ENCODE measurements at places on chromosomes 1 and 21.
A peak's percentile ranks its signal among the peaks of the same experiment; 100 is the strongest.

DNA sequence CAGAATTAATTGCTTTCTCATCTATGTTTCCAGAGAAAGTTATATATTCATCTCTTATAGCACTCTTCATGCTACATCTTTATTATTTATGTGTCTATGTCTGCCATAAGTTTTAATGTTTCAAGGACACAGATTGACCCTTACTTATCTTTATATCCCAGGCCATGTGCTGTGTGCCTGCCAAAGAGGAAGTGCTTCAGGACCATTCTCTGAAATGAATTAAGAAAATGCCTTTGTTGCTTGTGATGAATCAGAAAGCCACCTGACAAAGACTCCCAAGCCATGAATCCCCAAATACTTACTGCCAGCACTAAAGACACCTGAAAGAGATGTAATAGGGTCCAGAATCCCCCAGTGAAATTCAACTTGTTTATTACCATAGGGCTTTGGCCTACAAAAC is 342.1 kb upstream of the C1orf87 start:
- DNase-seq: no peak

- DNase-seq: no peak
These were observed 6.9 kb downstream of the DTL start for GRCh38 chr1:212042436-212042835.

DNA sequence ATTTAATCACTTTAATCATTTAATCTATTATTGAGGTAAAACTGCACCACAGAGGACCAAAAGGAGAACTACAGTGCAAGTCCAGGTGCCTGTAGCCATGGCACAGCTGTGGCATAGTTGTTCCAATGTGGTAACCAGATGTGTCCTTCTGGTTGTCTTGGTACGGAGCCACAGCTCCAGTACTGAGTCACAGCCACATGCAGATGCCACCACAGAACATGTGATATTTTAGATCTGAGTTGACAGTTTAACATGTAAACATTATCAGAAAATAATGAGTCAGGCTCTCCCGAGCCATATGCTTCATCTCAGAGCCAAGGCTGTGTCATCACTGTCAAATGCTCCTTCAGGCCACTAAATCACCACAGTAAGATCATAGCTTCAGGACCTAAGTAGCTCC is 56.4 kb upstream of the RGS7 start:
- no peak for DNase-seq

- DNase-seq: peak; percentile 64
These were observed 17.0 kb upstream of the CD2 start for GRCh38 chr1:116737020-116737854.

GRCh38 chr1:220915954-220916353 is 36.7 kb downstream of the HLX start:
- no peak for DNase-seq

GRCh38 chr1:59018446-59018845 is 234.6 kb upstream of the JUN start:
- DNase-seq: no peak

GRCh38 chr1:56991576-56991975 is 25.8 kb upstream of the C8B start:
- DNase-seq: no peak

GRCh38 chr1:89630048-89630447 is 2.9 kb upstream of the LRRC8C start:
- no peak for DNase-seq

DNA sequence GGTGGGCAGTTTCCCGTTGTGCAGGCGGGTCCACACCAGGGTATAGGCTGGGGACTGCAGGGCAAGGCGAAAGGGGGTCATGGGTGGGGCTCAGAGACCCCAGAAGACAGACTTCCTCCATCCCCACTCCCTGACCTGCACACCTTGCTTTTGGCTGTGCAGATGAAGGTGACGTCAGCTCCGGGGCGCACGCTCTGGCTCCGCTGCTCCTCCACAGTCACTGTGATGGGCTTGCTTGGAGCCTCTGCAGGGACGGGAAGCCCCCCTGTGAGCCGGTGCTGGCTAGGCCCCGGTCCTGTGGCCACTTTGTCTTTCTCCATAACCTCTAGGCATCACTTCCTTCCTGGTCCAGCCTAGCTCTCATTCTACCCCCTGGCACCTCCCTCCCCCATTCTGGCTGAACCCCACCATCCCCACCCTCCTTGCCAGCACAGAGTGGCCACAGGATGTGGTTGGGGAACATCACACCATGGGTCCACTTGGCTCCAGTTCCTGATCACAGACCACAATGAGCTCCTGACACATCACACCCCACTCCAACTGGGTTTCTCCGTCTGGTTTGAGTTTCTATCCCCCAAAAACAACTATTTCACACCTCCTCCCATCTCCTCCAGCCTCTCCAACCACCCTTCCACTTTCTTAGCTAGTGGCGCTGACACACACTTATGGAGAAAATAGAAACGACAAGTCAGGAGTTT is 45.2 kb downstream of the LDLRAD2 start:
- DNase-seq: no peak

- DNase-seq: no peak
These were observed 29.8 kb upstream of the TADA1 start for GRCh38 chr1:166905900-166906299.

DNA sequence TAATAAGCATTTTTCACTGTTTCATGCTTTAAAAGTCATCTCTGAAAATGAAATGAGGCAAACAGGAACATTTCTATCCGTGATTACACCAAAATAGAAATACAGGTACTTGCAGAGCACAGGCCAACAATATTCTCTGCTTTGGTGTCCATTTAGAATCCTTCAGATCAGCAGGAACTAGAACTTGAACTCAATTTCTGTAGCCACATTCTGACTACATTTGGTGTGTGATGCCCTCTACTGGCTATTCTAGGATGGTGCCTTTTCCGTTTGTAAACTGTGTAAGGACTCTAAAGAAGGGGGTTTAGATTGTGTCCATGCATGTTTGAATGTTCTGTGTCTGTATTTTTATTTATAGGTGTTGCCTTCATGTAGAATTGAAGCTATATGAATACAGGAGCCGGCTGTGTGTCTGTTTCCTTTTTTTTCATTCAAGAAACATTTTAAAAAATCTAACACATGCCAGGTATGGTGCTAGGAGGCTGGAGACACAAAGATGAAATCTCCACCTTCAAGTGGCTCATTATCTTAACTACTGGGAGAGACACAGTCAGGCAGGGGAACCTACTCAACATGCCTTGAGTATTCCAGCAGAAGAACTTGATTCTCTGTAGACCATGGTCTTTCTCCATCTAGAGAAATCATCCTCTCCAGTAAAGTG is 7.6 kb upstream of the ZNF326 start:
- DNase-seq: no peak

GRCh38 chr1:246029616-246030015 is 477.5 kb downstream of the SMYD3 start:
- no peak for DNase-seq

- DNase-seq: no peak
These were observed 801 bp upstream of the DDAH1 start for GRCh38 chr1:85465786-85466134.

- no peak for DNase-seq
These were observed 55.8 kb downstream of the SLC45A1 start for GRCh38 chr1:8373581-8374241.

GRCh38 chr1:66273656-66274055 is 260.3 kb upstream of the SGIP1 start:
- DNase-seq: no peak

- DNase-seq: no peak
These were observed 18.4 kb downstream of the DYNLT5 start for GRCh38 chr1:66770694-66771093.

DNA sequence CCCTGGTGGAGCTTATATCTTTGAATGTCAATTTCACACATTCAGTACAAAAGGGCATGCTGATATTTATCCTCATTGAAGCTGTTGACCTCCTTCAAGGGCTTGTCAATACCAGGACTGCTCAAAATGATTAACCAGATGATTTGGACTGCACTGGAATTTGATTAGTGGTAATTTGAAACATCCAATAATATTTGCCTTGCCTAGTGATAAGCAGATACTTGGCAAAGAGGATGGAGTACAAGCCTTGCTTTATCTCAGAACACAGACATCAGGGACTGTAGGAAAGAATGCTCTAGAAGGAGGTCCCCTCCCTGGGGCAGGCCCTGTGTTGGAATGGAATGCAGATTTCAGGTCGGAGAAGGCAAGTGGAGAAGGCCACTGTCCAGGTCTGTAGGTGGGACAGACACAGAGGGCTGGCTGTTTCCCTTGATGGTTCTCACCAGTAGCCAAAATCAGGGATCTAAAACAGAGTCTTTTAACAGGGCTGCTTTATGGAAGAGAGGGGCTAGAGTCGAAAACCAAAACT is 64.8 kb upstream of the ZNF648 start:
- DNase-seq: no peak

- DNase-seq: no peak
These were observed 71.8 kb downstream of the CHRM3 start for GRCh38 chr1:239458144-239458500.

DNA sequence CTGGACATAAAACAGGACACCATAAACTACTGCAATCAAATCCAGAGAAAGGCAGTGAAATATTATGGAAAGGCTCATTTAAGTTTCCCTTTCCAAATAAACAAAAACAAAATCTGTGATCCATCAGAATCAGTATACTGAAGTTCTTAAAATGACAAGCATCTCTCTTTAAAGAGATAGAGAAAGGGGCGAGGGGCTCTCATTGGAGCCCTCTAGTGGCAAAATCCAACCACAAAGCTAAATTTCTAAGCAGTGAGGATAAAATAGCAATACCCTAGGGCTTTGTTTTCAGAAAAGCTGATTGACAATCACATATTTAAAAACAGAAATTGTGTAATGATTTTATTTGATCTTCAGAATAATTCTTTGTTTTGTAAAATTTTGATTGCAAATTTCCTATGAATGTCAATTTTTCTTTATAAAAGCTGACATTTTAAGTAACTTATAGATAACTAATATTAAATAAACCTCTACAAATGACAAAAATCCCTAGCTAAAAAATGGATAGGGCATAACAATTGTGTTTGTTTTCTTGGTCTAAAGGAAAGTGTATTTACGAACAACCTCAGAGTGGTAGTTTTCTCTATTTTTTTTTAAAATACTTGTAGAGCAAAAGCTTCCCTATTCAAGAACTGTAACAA is 138.2 kb downstream of the COL24A1 start:
- no peak for DNase-seq

- no peak for DNase-seq
These were observed 179.0 kb upstream of the TNR start for GRCh38 chr1:175922254-175922881.

- DNase-seq: peak; percentile 61
These were observed 7.3 kb downstream of the F11R start for GRCh38 chr1:161013488-161014230.

- DNase-seq: peak; percentile 73
These were observed 29.4 kb upstream of the CD2 start for GRCh38 chr1:116724765-116725375.

GRCh38 chr1:58722414-58722813 is 22.6 kb upstream of the MYSM1 start:
- DNase-seq: no peak

- no peak for DNase-seq
These were observed 836.7 kb downstream of the PLA2G4A start for GRCh38 chr1:187665483-187665882.

GRCh38 chr1:27136236-27136551 is 18.7 kb downstream of the SLC9A1 start:
- no peak for DNase-seq

- DNase-seq: no peak
These were observed 42.5 kb downstream of the CAPN2 start for GRCh38 chr1:223754681-223755431.

DNA sequence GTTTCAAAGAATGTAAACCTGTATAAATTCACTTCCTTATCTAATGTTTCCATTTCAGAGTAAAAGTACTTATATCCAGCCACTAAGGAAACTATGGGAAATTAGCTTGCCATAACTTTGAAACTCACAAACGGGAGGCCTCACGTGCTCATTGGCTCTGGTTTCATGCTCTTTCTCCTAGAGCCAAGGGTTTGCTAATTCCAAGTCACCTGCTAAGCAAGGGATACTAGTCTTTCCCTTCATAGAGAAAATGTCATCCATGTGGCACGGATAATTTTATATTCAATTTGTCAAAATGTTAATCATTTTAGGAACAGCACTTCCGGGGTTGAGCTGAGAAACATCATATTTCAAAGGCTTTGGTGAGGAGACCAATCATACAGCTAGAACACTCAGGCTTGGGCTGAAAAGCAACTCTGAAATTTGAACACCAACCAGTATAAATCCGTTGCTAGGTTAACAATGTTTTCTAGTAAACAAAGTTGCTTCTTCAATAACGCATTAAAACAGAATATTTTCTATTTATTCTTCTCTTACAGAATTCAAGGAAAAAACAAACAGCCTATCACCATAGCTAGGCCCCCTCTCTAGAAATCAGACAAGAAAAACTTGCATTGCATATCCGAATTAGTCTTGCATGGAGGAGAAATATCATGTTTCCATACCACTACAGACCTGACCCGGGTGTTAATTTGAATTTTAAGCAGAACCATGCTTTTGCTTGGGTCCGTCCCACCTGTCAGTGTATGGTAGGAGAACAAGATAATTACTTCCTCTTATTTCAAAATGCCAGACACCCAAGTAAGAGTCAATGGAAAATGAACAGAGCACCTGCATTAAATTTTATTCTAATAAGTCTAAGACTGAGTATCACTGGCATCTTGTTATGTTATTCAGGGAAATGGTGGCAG is 196.1 kb upstream of the ESRRG start:
- DNase-seq: no peak

- DNase-seq: no peak
These were observed 138.3 kb downstream of the NTMT2 start for GRCh38 chr1:170284016-170284415.

- no peak for DNase-seq
These were observed 74.7 kb downstream of the NTPCR start for GRCh38 chr1:233025157-233025556.

GRCh38 chr1:119962296-119962968 is 66.1 kb upstream of the ADAM30 start:
- no peak for DNase-seq

DNA sequence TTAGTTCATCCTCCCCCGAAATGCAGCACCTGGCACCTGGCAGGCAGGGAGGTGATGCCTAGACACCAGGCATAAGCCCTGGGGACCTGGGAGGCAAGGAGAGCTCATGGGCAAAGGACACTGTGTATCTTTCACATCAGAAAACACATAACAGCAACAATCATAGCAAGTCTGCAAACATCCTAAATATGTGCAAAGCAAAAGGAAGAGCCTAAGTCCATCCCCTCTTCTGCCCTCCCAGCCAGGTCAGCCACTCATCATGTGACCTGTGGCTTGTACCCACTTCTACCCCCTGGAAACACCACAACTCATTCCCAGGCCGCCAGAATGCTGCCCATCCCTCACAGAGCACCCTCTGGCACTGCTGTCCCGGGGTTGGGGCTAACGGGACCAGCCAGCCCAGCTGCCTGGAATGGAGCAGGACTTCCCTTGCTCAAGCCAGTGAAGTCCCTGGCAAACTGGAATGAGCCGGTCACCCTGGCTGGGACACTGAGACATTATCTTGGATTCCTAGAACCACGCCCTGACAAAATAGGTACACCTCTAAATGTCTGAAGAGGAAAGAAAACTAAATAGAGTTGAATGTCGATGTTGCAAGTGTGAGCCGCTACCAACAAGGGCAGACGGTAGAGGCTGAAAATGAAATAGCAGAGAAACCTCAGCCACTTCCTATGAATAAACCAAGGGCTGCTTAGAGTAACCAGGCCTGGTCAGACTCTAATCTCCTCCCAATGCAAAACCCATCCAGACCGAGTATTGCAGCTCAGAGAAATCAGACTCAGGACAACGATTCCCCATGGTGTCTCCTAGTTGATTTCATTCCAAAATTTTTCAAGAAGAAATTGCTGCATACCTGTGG is 29.4 kb downstream of the TMPRSS2 start:
- DNase-seq: no peak

- no peak for DNase-seq
These were observed 126.2 kb downstream of the KAZN start for GRCh38 chr1:14724678-14725077.

GRCh38 chr1:67216401-67216800 is 50.1 kb downstream of the IL23R start:
- DNase-seq: no peak

Measured in stimulated activated CD4-positive, alpha-beta T cell treated with anti-CD3 and anti-CD28 coated beads, Interleukin-12 subunit alpha, Interleukin-12 subunit beta, amount 100 ng/mL, for 48 hours (primary cell).